ENCODE measurements at places on chromosomes 1 and 21.

- DNase-seq, result no peak
Observed at GRCh38 chr1:231643071-231643934, 16.7 kb downstream of the DISC1 start.

DNA sequence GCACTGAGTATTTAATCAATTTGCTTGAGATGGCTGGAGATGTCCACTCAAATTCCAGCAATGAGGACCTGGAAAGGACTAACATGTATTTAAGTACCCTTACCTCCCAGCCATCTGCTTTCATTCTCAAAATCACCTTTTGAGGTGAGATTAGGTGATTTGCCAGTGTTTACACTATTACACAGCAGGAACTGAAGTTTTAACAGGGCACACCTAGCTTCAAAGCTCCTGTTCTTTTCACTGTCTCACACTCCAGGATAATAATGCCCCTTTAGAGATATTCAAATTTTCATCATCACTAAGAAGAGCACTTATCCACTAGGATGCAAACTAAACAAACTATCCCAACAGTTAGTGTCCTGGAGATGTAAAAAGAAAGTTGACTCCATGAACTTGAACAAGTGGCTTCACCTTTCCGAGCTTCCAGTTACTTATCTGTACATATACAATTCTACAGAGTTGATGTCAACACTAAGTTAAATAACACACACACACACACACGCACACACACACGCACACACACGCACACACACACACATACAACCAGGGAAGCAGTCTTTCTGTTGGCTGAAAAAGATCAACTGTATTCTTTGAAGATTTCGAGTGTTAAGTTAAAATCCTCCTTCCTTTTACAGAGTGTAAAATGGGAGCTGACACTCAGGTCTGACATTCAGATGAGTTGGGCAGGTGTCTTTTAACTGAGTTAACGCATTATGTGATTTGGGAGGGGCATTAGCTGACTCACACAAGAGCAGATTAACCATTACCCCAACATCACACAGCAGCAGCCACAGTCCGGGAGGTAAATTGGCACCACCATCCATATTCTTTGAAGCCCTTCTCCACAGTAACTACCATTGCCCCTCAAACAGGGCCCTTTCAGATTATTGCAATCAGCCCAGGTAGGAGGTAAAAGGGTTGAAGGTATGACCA, 15.5 kb upstream of the JAK1 start:
- no peak for DNase-seq

GRCh38 chr1:175219774-175220173, 27.2 kb upstream of the KIAA0040 start:
- no peak for DNase-seq

- DNase-seq, result no peak
Observed at GRCh38 chr21:26572702-26573381, at the start of gene CYYR1. TSS of gene CYYR1 (minus strand) at chr21:26573286. CDS start at chr21:26572940, 346 bp downstream.

DNA sequence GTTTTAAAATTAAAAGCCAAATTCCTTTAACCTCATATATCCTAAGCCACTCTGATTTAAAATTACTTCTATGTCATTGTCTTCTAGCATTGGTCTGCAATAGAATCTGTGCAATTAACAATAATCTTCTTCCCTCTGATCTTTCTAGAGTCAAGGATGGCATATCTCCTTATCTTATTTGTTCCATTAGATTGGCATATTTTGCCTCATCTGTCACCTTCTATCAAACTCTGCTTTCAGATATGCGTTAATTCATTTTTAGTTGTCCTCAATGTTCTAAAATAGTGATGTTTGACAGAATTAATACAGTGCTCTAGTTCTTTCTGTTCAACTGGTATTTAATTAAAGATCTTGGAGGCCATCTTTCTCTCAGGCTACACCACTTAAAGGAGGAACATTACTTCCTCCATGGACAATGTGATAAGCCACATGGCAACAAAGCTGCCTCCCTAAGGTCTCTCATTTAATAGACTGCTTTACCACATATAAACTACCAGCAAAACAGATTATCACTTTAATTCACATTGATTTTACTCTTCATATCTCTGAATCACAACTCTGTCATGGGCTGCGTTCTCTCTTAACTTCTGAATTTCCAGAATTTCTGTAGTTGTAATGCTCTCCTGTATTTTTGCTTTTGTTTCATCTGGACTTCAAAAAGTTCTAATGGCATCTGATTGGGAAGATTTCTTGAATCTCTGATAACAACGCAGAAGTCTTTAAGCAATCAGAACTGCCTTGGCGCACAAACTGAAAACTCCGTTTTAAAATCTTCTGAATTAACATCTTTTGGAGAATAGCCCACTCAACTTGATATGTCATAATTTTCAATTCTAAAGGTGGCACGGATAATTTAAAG, 2.8 kb downstream of the NRIP1 start:
- no peak for DNase-seq

Measured in NCI-H1105 treated with DMSO at 0.1 percent for 48 hours (cell line).